ENCODE measurements at places on chromosomes 12 and 14. TPM values are rescaled to one million over a fixed set of nuclear protein-coding genes. Genes with fewer than 3 reads are reported as not detected.

DNA sequence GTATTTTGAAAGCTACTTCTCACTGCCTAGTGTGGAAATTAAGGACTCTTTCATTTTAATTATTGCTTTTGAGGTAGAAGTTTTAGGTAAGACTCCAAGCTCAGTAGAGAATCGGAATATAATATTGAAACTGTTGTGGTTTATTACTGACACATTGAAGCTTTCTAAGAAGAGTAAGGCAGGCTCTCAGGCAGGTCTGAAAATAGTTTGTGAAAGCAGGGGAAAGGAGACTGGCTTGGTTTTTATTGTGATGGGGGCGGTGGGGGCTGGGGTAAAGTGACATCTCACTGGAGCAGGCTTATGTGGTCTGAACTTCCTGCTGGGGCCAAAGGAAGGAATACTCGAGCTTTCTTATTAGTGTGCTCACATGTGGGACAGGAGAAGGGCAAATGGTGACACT, 79.5 kb downstream of the OTOGL start:
- no peaks in the 10 kb centered on the region for H3K36me3 ChIP-seq
- no peak for DNase-seq
- no peak overlapping the region for H3K27ac ChIP-seq
- no peaks in the 10 kb centered on the region for H3K27me3 ChIP-seq

- H3K4me3 ChIP-seq = no peak overlapping the region
- H3K27me3 ChIP-seq = no peaks in the 10 kb centered on the region
- H3K36me3 ChIP-seq = no peaks in the 10 kb centered on the region
- DNase-seq = no peak
- H3K27ac ChIP-seq = no peak overlapping the region
Measured at GRCh38 chr14:35963209-35963608, 137.1 kb downstream of the BRMS1L start.

Gene KLRK1
- total RNA-seq = 5.2 TPM

Gene SIX4
- total RNA-seq = 2.8 TPM

- no peak for DNase-seq
- no peak overlapping the region for H3K27ac ChIP-seq
- H3K27me3 ChIP-seq = no peaks in the 10 kb centered on the region
Measured at GRCh38 chr14:22448905-22449599, 140.0 kb downstream of the DAD1 start.

DNA sequence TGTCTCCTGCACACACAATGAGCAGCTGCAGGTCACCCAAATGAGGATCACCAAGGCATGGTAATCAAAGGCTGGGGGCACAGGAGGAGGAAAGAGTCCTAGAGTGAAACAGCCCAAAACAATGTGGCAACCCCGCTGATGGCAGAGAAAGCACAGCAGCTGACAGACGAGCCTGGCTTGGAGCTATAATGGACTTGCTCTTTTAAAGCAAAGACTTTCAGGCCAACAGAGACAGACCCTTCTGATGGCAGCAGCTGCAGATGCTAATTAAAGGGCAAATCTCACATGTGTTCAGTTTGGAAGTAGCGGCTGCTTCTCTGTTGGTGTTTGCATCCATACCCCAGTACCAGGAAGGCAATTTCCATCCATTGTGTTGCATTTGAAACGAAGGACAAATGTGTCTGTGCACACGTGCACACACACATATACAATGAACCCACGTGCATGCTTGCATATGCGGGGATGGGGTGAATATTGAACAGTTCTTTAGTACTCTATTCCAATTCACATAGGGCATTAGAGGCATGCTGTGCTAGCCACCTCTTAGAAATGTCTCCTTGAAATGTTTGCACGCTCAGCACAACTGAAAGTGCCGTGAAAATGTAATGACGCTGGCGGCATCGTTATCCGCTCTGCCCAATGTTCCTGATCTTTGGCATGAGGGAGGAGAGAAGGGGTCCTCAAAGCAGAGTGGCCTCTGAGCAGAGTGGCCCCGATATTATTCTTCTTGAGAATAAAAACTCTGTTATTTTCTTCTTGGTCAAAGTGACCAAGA, 38.1 kb downstream of the CIT start:
- H3K27ac ChIP-seq = no peak overlapping the region
- no peaks in the 10 kb centered on the region for H3K36me3 ChIP-seq
- H3K27me3 ChIP-seq = no peaks in the 10 kb centered on the region
- no peak overlapping the region for H3K4me3 ChIP-seq

- peak; percentile 30 for DNase-seq
- no peaks in the 10 kb centered on the region for H3K27me3 ChIP-seq
- H3K4me3 ChIP-seq = peak overlapping the region; percentile 25
- H3K4me1 ChIP-seq = no peaks in the 10 kb centered on the region
- H3K36me3 ChIP-seq = no peaks in the 10 kb centered on the region
Measured at GRCh38 chr14:50399251-50400032, 2.8 kb upstream of the CDKL1 start.

Gene RDH12
- 0.22 TPM for total RNA-seq

Gene HOXC11
- 1.4 TPM for total RNA-seq

Gene DDIT3
- 34.1 TPM for total RNA-seq

Gene GPX2
- 8.4 TPM for total RNA-seq

- no peak overlapping the region for H3K27ac ChIP-seq
- H3K36me3 ChIP-seq = no peaks in the 10 kb centered on the region
- H3K4me3 ChIP-seq = no peak overlapping the region
Measured at GRCh38 chr14:97703006-97703760, 906.0 kb downstream of the VRK1 start.

- no peaks in the 10 kb centered on the region for H3K36me3 ChIP-seq
- H3K4me1 ChIP-seq = peaks cover 5% of the 10 kb centered on the region
- H3K4me3 ChIP-seq = no peak overlapping the region
Measured at GRCh38 chr12:2902272-2902880, 11.7 kb downstream of the TULP3 start.

GRCh38 chr12:124392667-124393413, 97.9 kb downstream of the RFLNA start:
- DNase-seq = peak; percentile 96
- no peak overlapping the region for H3K4me3 ChIP-seq
- peaks cover 47% of the 10 kb centered on the region for H3K4me1 ChIP-seq
- peaks cover 4% of the 10 kb centered on the region for H3K36me3 ChIP-seq

Gene ALG10
- total RNA-seq = 10.7 TPM

DNA sequence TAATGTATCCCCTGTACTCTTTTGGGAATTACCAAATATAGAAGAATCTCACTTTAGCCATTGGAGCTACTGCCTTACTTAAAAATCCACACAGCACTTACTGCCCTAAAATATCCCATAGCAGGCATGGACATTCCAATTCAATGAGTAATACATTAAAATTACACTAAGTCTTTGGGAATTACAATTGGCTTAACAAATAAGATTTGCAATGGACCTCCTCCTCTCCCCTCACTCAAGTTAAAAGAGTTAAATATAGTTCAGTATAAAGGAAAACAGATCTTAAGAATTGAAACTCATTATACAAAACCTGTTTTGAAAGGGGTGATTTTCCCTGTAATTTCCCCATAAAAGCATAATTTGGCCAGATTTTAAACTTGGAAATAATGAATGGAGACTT, 477.1 kb downstream of the SLC16A7 start:
- no peaks in the 10 kb centered on the region for H3K4me1 ChIP-seq
- no peaks in the 10 kb centered on the region for H3K27me3 ChIP-seq
- H3K4me3 ChIP-seq = no peak overlapping the region
- DNase-seq = no peak
- H3K36me3 ChIP-seq = no peaks in the 10 kb centered on the region
- no peak overlapping the region for H3K27ac ChIP-seq

GRCh38 chr12:13436696-13437391, 240.3 kb downstream of the EMP1 start:
- H3K4me1 ChIP-seq = no peaks in the 10 kb centered on the region
- no peak overlapping the region for H3K4me3 ChIP-seq
- DNase-seq = no peak
- H3K27ac ChIP-seq = no peak overlapping the region
- no peaks in the 10 kb centered on the region for H3K36me3 ChIP-seq

- no peak for DNase-seq
- no peaks in the 10 kb centered on the region for H3K4me1 ChIP-seq
- H3K36me3 ChIP-seq = no peaks in the 10 kb centered on the region
- no peaks in the 10 kb centered on the region for H3K27me3 ChIP-seq
Measured at GRCh38 chr12:13536219-13536910, 339.8 kb downstream of the EMP1 start.

GRCh38 chr12:45273717-45274271, 57.9 kb downstream of the ANO6 start:
- no peak for DNase-seq
- H3K4me3 ChIP-seq = no peak overlapping the region
- peaks cover 9% of the 10 kb centered on the region for H3K4me1 ChIP-seq
- no peak overlapping the region for H3K27ac ChIP-seq

GRCh38 chr14:71852181-71852580, 80.0 kb upstream of the RGS6 start:
- no peak overlapping the region for H3K27ac ChIP-seq
- DNase-seq = no peak
- no peaks in the 10 kb centered on the region for H3K4me1 ChIP-seq
- H3K36me3 ChIP-seq = no peaks in the 10 kb centered on the region
- H3K27me3 ChIP-seq = no peaks in the 10 kb centered on the region
- H3K4me3 ChIP-seq = no peak overlapping the region

All from kidney (tissue), 22 donors.